ENCODE measurements at places on chromosomes 2 and 18. TPM values are rescaled to one million over a fixed set of nuclear protein-coding genes. Genes with fewer than 3 reads are reported as not detected.

Gene MEP1B
- total RNA-seq = not detected

Gene LRRC30
- not detected for total RNA-seq

Gene ARHGAP15
- total RNA-seq = not detected

Gene PLGLB1
- total RNA-seq = 0.74 TPM

Gene EVX2
- total RNA-seq = not detected

- peak; percentile 73 for DNase-seq
Observed at GRCh38 chr2:67840460-67841068, 222.2 kb downstream of the C1D start.

- DNase-seq = no peak
Observed at GRCh38 chr2:133676392-133677130, 108.3 kb upstream of the NCKAP5 start.

- peak; percentile 17 for DNase-seq
Observed at GRCh38 chr18:23053776-23054457, 81.4 kb upstream of the CABLES1 start.

DNA sequence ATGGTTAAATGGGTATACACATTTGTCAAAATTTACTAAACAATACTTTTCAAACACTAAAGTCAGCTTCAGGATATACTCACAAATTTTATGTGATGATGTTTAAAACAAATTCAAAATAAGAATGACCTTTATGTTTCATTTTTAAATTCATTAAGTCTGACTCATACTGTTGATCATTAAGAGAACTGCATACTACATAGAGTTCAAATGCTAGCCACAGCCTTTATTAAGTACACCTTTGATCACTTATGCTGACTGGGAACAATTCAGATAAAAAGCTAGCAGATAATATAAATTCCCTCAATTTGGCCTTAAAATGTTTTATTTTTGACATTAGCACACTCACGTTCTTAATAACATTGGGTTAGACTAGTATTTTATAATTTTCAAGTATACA, 14.1 kb downstream of the LMAN1 start:
- DNase-seq = no peak

DNA sequence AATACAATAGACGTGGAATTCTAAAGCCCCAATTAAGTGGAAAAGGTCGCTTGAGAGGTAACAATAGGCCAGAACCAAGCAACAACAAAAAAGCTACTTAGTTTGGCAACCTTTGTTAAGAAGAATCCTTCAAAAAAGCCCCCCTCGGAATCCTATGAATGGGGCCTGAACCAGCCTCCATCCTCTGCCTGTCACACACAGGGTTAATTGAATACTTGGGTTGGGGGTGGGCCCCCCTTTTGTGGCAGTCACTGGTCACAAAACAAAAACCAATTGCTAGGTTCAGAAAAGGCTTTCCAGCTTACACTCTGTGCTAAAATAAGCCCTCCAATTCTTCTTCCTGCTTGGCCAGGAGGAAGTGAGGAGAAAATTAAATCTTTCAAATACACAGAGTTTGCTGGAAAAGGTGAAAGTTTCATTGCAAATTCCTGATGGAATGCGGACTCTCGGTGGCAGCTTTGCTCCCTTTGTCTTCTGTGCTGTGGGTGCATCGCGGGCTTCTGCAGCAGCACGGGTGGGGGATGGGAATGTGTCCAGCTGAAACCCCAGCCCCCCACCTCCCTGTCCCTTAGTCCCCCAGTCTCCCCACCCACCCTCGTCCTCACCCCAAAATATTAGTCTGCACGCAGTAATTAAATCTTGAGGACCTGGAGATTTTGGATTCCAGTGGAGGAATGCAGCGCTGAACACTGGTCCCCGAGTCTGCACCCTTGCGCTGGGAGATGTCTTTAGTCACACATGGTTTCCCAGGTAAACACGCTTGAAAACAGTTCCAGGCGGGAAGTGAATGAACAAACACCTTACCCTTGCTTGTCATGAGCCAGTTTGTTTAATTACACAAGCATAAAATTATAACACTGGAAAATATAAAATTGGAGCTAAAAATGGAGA, 254.3 kb downstream of the SOX11 start:
- DNase-seq = no peak

DNA sequence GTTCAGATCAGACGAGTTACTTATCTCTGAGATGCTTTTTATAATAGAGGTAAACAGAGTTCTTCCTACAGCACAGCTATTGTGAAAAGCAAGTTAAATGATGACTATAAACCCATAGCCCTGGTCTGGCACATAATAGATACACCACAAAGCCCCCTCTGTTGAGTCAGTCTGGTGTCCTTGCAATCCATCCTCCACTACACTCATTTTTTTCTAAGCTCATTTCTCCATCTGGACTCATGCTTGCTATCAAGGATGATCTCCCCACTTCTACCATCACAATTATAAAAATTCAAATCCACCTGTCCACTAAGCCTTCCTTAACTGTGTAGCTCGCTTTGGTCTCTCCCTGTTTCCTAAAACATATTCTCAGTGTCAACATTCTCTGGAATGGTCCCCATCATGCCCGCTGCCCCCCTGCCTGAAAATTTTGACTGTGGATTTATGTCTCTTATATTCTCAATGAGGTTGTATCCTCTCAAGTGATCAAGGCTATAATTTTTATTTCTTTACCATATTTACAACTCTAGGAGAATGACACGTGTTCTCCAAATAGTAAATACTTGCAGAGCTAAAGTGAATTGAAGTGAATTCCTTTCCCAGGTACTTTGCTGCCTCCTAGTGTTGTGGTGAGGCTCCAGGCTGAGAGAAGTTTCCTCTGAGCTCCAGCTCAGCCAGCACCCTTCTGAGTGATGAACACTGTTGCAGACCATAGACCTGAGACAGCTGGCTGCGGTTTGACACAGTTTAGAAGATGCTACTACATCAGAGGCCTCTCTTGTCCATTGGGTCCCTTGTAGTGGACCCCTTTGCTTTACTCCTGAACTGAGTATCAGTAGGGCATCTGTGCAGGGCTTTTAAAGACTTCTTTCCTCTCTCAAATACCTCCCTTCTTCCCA, 108.7 kb downstream of the DPP10 start:
- peak; percentile 62 for DNase-seq

DNA sequence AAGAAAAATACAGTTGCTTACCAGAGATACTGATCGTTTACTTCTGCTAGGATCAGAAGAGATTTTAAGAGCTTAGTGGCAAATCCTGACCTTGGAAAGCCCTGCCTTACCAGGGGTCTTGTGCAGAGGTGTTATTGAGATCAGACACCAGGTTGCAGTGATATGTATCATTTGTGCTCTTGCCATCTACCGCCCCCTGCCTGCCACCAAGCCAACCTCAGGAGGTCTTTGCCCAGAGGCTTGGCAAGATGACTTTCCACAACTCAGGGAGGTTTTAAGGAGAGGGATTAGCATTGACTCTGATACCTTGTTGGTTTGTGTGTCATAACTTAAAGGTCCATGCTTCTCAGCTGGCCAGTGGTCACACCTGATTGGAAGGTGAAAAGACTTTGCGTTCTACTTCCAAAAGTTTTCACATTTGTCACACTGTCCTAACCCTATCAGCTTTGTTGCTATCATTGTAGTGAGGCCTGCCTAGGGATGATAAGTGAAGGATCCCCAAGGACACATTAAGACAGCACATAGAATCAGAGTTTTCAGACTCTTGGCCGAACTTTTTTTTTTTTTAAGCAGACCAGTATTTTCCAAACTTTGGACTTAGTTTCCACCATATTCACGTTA, 46.2 kb upstream of the MGAT5 start:
- DNase-seq = peak; percentile 69

- no peak for DNase-seq
Observed at GRCh38 chr2:681312-681711, 4.1 kb upstream of the TMEM18 start.

DNA sequence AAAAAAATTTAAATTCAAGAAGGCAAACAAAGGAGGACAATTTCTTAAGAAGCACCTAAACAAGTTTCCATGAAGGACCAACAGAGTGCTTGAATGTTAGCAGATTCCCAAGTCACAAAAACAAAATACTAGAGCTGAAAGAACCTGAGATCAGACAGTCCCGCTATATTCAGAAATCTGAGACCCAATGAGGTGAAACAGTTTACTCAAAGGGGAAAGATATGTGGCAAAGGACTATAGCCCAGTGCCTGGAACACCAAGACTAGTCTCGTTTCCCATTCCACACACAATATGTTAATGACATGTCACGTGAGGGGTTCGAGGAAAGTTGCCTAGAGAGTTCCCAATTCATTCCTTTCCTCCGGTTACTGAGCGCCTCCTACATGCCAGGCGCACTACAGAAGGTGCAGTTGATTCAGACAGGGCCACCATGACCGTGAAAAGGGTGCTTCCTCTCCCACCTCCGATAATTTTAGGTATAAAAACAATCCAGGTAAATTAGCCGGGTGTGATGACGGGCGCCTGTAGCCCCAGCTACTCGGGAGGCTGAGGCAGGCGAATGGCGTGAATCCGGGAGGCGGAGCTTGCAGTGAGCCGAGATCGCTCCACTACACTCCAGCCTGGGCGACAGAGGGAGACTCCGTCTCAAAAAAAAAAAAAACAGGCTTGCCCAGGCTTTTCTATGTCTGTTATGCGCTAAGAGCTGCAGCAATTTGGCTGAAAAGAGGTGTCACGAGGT, 617 bp downstream of the SRBD1 start:
- DNase-seq = peak; percentile 73

DNA sequence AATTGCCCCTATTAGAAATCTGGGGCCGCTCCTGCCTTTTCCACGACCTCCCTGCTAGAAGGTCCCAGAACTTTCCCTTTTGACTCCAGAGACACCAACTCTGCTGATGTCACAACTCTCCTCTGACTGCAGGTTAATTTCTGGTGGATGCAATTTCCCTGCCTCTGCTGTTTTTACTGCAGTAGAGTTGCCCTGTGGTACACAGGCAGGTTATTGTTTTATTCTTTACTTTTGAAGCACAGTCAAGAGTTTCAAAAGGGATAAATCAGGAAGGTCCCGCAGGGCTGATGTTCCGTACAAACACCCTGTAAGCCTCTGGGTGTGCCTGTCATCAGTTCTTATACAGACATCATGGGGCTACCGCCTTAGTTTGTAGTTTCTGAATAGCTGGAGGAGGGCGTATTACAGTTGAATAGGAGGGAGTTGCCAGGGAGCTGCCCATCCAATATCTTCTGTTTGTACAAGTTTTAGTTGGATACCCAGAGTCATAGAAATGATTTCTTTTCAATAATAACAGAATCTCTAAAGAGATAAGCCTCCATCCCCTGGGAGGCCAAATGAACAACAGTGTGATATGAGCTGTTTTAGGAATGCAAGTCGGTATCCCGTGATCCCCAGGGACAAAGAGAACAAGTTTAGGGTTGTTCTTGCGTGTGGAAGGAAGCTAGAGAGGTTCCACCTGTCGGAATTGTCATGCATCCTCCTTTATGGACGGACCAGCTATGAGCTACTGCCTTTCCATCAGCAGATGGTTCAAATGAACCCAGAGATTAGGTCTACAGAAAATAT, 108.4 kb upstream of the COPS8 start:
- DNase-seq = no peak

DNA sequence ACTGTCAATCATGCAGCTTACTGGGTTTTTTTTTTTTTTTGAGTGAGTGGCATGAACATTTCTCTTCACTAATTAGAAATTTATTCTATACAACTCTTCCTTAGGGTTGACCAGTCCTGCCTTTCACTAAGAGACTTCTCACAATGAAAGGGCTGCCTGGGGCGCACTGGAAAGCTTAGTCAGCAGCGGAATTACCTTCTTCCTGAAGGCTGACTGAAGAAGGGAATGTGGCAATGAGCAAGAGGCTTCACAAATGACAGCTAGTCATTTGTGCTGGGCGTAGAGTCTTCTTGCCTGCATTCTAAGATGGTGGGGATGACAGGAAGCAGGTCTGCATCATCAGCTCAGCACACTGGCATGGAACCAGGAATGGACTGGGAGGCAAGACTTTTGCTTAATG, 15.6 kb upstream of the SCN3A start:
- peak; percentile 28 for DNase-seq

DNA sequence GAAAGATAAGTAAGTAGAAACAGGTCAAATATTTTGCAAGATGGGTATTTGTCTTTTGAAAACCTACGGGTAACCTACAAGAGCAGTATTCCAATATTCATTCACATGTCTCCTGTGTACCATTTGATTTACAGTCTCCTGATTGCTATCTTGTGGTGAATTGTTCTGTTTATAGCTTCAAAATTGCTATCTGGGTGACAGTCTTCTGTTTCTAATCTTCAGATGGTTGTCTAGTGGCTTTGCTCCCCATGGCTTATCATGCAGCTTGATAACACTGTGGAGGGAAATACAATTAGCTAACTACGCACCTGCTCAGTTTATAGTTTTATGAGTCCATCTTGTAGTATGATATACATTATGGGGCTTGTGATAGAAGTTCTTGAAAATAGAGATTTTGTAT, 816.8 kb downstream of the CPS1 start:
- no peak for DNase-seq

DNA sequence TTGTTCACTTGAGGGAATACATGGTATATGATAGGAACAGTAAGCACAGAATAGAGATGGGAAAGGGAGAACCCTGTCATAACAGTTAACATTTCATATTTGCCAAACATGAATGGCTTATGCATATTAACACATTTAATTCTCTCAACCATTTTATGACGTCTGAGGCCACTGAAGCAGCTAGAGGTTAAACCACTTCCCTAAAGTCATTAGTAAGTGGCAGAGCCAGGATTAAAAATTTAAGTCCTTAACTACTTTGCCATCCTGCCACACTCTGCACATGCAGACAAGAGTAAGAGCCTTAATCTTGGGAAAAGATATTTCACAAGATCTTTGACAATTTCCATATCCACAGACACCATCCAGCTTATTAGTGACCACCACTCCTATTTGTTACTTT, 2.1 kb downstream of the LIPT1 start:
- DNase-seq = no peak

DNA sequence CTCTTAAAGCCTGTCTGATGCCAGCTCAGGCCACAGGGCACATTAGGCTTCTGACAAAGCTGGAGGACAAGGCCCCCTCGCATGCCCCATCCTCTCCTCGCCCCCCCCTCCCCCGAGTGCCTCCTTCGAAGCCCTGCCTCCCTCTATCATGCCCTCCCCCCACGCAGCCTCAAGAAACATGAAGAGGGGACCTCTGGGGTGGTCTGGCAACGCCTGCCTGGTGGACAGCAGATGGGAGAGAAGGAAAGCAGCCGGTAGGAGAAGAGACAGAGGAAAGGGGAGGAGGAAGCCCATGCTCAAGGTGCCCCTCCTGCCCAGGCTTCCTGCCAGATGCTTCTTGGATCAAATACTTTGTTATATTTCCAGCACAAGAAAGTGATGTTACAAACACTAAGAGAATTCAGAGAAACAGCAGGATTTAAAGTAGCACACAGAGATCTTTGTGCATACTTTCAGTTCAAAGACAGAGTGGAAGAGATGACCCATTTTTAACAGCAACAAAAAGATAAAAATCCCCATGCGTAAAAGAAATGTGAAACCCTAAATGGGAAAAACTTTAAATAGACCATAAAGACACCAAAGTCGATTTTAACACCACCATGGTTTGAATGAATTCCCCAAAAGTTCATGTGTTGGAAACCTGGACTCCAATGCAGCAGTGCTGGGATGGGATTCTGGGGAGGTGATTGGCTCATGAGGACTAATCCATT, 19.0 kb downstream of the BOK start:
- no peak for DNase-seq

DNA sequence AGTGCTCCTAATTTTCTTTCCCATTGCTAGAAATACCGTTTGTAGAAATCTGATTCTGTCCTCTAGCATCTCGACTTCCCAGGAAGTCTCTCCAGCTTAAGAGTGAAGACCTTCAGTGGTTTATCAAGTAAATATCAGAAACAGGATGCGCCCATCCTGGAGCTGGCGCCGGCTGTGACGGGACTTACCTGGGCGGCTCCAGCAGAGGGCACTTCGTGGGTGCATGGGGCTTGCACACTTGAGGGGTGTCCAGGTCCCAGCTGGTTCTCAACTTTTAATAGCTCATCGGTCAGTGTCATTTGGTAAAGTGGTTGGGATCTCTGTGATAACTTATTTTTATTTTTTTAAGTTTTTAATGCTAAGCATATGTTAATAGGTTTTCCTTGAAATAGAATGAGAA, 167.0 kb upstream of the TPO start:
- DNase-seq = no peak

Measured in MCF 10A (cell line).